LoVo (cell line): ENCODE measurements at places on chromosomes 1 and 21.

GRCh38 chr1:199002661-199003060 lies 363.8 kb downstream of the PTPRC start:
- no peak for DNase-seq

GRCh38 chr21:25908495-25908894 lies 173.7 kb downstream of the GABPA start:
- no peak for DNase-seq

DNA sequence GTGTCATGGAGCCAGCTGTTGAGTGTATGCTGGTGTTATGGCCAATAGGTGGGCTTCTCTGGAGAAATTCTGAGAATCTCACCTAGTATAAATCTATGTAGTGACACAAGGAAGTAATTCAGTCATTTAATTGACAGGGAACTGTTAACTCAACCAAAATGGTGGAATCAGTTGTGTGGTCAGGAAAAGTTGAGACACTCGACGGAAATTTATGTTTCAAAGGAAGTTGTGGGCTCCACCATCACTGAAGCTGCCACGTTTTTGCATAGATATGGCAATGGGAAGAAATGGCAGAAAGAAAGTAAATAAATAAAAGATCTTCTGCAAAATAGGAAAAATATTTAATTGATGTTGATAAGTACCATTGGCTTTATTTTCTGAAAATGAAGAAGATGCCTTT lies 84.5 kb downstream of the ATP6V1G3 start:
- no peak for DNase-seq

- no peak for DNase-seq
These were observed 8.9 kb downstream of the SETSIP start for GRCh38 chr1:92066321-92066720.

DNA sequence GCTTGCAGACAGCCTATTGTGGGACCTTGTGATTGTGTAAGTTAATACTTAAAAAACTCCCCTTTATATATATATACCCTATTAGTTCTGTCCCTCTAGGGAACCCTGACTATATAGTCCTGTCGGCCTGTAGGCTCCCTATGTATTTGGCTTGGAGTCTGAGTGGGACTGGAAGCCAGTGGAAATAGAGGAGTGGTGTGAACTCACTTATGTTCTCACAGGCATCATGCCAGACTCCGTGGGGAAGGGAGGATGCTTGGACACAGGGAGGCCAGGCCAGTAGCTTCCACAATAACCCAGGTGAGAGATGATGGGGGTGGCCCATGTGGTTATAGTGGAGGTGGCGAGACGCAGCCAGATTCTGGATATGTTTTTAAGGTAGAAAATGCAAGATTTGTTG lies 136.7 kb upstream of the SYT6 start:
- no peak for DNase-seq

DNA sequence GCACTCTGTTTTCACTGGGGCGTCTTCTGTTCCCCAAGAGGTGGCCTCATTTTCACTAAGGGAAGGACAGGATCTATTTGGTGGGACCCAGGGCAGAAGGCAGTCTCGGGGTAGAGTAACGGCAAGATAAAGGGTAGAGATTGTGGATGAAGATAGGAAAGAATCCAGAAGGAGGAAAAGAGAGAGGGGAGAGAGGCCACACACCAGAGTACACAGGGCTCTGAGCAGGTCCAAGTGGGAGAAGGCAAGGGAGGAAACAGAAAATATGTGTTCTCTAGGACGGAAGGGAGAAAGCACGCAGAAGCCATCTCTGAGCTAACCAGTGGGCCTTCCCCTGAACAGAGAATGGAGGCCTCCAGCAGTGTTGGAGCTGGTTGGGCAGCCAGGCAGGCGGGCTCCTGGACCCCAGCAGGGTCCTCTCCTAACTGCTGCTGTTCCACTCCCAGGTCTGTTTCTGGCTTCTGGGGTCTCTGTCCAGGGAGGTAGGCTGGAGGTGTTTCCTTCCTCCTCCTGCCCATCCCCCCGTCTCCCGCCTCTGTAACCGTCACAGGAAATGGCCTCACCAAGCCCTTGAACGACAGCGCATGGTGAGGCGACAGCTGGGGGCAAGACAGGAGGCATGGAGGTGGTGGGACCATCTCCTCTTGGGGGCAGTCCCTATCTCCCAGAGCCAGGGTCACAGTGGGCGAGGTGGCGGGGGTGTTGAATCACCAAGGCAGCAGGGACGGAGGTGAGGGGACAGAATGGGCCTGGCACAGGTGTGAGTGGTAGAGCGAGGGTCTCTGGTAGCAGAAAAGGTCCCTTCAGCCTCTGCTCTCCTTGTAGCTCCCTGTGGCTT lies 649 bp downstream of the PTPN7 start:
- no peak for DNase-seq

DNA sequence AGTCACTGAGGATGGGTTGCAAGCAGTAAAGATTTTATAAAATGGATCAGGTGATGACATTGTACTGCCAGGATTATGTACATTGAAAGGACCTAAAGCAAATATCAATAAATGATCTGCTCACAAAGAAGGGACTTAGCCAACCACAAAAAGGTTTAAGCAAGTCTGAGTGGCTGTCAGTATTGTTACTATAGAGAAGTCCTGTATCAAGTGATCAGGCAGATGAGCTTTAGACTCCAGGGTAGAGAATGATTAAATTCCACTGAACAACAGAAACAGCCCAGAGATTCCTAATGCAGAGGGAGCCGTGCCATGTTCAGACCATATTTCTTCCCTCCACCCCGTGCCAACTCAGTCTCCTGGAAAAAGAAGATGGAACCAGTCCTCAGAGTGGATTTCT lies 138.9 kb downstream of the SETD4 start:
- DNase-seq: no peak

- peak; percentile 66 for DNase-seq
These were observed 104.6 kb upstream of the F3 start for GRCh38 chr1:94646141-94646643.

DNA sequence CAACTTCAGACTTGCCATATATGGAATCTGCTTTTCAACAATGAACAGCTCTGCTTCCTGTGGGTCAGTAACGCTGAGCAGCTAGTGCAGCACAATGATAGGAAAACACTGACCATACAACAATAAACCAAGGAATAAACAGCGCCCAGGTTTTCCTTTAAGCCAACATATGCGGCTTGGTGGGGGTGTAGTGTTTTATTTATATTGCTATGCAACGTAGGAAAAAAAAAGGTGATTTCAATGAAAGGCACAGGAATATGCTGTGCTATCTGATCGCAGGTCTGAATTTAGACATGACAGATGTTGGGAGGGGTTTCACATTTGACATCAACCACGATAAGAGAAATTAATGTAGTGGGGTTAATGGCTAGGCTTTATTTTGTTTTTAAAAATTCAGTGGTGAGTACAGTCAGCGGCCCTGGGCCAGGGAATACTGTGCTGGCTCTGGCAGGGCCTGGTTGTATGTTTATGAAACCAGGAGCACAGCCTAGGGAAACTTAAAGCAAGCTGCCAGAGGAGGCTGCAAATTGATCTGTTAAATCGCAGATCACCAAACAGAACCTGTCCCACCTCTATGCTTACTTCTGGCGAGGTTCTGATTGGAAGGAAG lies 4.3 kb downstream of the TSPAN2 start:
- no peak for DNase-seq

DNA sequence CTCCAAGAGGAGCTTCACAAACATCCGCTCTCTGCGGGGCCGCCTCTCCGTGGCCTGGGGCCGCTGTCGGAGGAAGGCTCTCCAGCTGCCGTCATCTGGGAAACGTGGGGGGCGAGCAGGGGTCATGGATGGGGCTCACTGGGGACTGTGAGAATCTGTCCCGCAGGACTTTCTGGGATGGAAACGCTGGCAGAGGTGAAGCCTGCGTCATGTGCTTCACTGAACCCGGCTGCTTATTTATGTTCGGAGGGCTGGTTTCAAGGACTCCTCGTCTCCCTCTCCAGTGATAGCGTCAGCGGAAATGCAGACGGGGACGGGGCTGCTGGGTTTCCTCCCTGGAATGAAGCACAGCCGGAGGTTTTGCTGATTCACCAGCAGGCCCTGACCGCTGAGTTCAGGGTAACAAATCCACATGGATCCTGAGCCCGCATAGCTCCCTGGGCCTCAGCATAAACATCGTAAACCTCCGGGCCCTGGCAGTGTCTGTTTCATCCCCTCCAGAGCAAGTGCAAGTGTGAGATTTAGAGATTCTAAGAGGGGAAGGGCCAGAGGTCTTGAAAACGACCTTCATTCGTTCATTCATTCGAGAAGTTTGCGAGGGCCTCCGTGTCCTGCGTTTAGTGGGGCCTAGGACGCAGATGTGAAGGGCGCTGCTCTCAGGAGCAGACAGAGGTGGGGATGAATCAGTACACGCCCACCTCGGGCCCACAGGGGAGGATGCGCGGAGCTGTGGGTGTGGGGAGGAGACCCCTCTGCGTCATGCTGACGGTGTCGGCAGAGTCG lies 7.0 kb upstream of the POFUT2 start:
- DNase-seq: no peak

- DNase-seq: no peak
These were observed 129.0 kb downstream of the TGFB2 start for GRCh38 chr1:218474128-218474527.

GRCh38 chr1:8162168-8162567 lies 136.1 kb upstream of the ERRFI1 start:
- no peak for DNase-seq

- no peak for DNase-seq
These were observed 130.2 kb upstream of the CSF3R start for GRCh38 chr1:36612881-36613280.

DNA sequence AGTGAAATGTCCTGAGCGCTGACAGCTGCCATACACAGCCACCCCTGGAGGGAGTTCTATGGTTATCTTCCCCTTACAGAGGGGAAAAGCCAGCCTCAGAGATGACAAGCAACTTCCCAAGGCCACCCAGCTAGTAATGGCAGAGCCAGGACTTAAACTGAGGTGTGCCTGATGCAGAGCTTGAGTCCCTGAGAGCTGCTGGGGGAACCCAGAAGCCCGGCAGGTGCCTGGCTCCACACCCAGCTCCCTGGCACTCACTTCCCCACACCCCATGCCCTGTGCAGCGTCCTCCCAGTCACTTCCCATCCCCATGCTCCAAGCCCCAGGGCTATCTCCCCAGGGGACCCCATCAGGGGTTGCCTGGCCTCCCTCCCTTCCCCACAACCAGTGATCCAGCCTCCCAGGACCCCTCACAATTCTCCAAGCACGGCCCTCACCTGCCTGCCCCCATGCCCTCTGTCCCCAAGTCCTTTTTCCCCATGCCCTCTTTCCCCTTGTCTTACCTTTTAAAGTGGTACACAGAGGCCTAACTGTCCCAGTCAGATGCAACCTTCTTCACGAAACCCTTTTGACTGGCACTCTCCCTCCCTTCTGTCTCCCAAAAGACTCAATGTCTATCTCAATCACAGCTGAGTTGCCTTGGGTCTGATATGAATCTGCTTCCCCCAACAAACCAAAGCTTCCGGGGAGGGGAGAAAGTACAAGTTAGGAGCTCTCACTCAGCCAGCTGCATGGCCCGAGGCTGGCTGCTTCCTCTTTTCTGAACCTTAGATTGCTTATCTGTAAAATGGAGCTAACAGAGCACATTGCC lies 39.8 kb upstream of the LRP8 start:
- DNase-seq: no peak

DNA sequence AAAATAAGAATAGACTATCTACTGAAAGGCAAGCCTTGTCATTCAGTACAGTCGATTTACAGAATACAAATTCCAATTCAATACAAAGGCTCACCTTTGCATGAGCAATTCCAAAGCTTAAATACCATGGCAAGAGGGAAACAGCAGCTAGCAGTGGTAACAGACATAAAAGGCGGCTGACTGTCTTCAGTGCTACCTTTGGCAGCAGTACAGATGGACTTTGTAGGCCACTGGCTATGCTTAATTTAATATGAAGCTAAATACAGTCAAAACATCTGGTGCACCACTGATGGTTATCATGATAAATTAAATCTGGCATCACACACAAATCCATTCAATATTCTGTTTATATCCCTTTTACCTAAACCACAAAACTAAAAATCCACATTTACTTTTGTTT lies 62.4 kb downstream of the RERE start:
- DNase-seq: no peak

DNA sequence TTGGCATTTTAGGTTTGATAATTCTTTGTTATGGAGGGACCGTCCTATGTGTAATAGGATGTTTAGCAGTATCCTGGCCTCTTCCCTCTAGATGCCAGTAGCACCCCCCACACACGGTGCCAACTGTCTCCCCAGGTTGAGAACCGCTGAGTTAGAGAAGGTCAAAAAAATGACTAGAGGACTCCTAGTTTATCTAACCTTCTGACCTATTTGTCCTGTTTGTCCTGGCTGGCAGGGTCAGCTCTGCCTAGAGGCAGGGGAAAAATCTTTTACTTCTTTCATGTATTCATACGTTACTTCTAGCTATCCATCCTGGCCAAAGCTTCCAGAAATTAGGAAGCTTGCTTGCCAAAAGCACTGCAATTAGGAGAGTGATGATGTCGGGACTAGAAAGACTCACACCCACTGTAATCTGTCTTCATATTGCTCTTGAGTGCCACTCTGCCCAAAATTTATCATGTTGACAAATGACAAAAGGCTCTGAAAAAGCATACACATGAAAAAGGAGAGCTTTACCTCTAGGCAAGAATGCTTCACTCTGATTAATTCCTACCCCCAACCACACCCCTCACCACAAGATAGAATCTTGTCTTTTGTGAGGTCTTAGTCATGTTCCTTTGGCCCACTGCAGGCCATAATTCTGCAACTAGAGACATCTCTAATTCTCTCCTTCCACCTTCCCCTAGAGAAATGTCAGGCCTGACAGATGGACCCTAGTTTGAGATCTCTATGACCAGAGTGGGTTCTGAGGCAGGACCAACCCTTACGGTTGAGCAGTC lies 14.4 kb upstream of the AKR1A1 start:
- DNase-seq: no peak

- no peak for DNase-seq
These were observed 324.0 kb upstream of the VAMP3 start for GRCh38 chr1:7447093-7447492.

DNA sequence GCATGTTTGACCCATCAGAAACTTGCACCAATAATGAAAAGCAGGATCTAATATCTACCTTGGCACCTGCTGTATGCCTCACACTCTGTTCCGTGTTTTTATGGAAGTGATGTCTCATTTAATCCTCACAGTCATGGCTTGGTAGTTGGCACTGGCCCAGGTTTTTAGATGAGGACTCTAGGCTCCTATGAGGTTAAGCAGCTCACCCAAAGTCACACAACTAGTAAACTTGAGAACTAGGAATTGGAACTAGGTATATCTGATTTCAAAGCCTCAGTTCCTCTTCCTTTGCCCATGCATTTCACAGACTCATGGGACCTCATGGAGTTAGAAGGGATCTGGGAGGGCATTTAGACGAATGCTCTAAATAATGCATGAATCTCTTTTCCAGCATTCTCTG lies 21.3 kb upstream of the TARBP1 start:
- DNase-seq: peak; percentile 11

DNA sequence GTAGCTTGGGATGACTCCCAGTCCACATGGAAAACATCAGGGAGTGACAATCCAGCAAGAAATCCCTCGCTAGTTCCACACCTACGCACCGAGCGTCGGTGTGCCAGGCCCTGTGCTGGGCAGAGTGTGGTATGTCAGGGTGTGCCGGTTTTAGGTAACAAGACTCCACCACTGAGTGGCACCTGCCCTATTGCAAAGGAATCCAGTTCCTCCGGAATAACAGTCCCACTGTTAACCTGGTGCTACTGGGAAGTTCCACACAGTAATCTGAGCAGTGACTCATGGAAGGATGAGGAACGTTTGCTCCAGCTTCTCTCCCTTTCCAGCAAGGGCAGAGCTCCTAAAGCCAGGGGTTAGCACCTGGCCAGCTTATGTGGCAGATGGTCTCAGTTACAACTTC lies 14.3 kb downstream of the RNF207 start:
- DNase-seq: no peak

GRCh38 chr1:90723590-90724108 lies 6.5 kb upstream of the BARHL2 start:
- no peak for DNase-seq
